ENCODE measurements at places on chromosomes 5 and 9.

DNA sequence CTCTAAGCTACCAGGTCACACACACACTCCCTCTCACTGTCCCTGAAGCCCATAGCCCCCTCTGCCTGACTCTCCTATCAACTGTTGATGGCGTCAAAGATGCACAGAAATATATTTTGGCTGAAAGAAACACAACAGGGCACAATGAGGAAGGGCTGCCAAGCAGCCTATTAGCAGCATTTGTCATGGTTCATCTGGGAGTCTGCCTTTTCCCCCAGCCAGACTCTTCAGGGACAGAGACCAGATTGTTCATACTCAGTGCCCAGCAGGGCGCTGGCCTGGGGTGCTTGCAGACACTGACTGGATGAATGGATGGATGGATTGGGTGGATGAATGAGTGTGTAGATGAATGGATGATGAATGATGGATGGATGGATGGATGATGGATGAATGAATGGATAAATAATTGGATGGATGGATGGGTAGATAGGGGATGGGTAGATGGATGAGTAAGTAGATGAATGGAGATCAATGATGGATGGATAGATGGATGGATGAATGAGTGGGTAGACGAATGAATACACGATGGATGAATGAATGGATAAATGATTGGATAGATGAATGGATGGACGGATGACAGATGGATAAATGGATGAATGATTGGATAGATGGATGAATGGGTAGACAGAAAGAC, 90.5 kb downstream of the ADAMTS2 start:
- no peak for DNase-seq

- no peak for DNase-seq
Measured at GRCh38 chr9:87593359-87593980, 95.8 kb downstream of the DAPK1 start.

DNA sequence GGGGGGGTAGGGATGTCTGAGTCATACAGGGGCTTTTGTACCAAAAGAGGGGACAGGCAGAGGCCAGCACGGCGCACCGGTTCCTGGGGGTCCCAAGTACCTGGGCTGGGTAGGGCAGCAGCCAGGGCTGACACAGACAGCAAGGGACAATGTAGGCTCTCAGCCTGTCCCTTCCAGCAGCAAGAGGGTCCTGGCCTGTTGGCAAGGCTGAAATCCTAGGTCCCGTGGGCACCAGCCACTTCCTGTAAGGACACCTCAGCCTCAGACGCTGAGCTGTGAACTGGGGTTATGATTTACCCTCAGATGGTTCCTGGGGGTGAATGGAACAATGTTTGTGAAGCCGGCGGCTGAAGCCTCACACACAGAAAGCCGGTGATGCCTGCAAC, 41.3 kb downstream of the NACC2 start:
- no peak for DNase-seq

GRCh38 chr9:123735376-123735775, 194.6 kb downstream of the DENND1A start:
- DNase-seq, result no peak

DNA sequence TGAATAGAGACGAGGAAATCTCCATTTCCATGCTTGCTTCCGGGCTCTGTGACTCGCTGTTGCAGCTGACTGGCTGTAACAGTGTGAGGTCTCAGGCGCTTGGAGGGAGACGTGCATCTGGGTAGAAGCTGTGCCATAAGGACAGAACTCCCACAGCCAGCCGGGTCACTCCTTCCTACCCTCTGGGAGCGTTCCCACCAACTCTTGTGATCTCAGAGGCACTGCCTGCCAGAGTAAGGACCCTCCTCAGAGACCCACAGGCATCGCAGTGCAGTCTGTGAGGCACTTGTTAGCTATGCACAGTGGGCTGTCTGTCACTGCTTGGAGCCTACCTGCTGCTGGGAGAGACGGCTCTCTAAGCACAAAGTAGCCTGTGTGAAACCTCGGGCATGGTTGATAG, 203.4 kb upstream of the SEMA6A start:
- no peak for DNase-seq

Measured in NCI-H526 (cell line).